NCI-H526 treated with DMSO at 0.1 percent for 48 hours (cell line): ENCODE measurements at places on chromosomes 12 and 14.
A peak's percentile ranks its signal among the peaks of the same experiment; 100 is the strongest.

DNA sequence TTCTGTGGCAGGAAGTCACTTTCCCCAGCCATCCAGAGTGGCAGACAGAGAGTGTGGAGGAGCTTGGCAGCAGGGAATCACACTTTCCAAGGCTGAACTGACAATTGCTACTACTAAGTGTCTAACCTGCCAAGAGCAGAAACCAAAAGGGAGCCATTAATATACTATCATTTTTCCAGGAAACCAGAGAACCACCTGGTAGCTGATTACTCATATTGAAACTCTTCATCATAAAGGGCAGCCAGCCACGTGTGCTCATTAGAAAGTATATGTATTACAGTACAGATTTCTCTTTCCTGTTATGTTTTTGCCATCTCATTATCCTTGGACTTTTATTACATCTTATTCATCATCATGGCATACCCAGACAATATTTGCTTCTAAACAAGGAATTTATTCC lies 374.9 kb downstream of the GXYLT1 start:
- no peak for DNase-seq

- peak; percentile 32 for DNase-seq
Observed at GRCh38 chr14:63543826-63544406, 739 bp upstream of the PPP2R5E start.

DNA sequence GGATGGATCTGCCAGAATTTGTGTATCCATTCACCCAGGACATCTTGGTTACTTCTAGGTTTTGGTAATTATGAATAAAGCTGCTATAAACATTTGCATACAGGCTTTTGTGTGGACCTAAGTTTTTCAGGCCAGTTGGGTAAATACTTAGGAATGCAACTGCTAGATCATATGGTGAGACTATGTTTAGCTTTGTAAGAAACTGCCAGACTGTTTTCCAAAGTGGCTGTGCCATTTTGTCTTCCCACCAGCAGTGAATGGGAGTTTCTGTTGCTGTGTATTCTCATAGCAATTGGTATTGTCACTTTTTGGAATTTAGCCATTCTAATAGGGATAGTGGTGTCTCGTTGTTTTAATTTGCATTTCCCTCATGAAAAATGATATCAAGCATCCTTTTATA lies 133.0 kb downstream of the KIF26A start:
- DNase-seq, result peak; percentile 39

DNA sequence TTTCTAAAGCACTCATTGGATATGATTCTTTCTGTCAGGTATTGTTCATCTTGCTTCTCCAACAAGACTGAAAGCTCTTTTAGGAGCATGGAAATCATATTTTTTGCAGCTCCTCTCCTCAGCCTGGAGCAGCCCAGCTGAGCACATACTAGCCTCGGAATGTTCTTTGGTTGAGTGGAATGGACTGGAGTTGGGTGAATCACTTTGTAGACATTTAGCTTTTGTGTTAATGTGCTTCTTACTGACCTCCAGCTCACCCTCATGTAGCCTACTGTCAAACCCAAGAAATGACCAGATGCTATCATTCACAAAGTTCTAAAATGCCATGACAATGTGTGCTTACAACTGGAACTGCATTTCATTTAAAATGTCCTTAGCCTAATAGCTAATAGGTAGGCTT lies 161.1 kb downstream of the NUAK1 start:
- no peak for DNase-seq

DNA sequence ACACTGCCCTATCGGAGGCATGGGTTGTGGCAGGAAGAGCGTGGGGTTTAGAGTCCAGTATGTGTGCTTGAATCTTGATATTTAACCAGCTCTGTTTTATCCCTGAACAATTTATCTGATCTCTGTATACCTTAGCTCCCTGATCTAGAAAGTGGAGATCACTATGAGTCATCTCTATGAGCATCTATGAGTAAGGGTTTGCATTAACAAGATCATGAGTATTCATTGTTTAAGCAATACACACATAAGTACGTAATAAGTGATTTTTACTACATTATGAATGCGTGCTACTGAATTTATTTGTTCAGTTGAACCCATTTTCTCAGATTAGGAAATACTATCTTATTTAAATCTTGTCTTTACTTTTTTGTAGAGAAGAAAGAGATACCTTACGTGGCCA lies 49.4 kb downstream of the GPATCH2L start:
- DNase-seq, result no peak
